Glomerular endothelial cell (primary cell): ENCODE measurements at places on chromosomes 7 and 10. TPM values are rescaled to one million over a fixed set of nuclear protein-coding genes. Genes with fewer than 3 reads are reported as not detected.

The PWWP2B gene
- total RNA-seq: 13.4 and 17.3 TPM in 2 replicates

The ASZ1 gene
- total RNA-seq: not detected in 2 replicates

The KEL gene
- total RNA-seq: 0.18 TPM in 1 of 2 replicates, not detected in the other

The SCRN1 gene
- total RNA-seq: 113 and 124 TPM in 2 replicates

The DMBT1 gene
- 0.12 TPM in 1 of 2 replicates, not detected in the other for total RNA-seq

The INMT gene
- total RNA-seq: 0.05 and 0.12 TPM in 2 replicates

The SLC39A12 gene
- not detected in 2 replicates for total RNA-seq

The OR6B1 gene
- total RNA-seq: not detected in 2 replicates

The PDE6C gene
- total RNA-seq: not detected in 2 replicates

The CELF2 gene
- 31.3 and 37.6 TPM in 2 replicates for total RNA-seq

The ITGB8 gene
- total RNA-seq: 6.3 and 13.9 TPM in 2 replicates

The VIPR2 gene
- total RNA-seq: not detected in 2 replicates

The CYP2C19 gene
- not detected in 2 replicates for total RNA-seq

The FAM24B gene
- total RNA-seq: 3.8 and 4.7 TPM in 2 replicates

The MORN4 gene
- total RNA-seq: 3.9 and 9.7 TPM in 2 replicates

The BMPER gene
- total RNA-seq: 1.2 and 2.7 TPM in 2 replicates

The PALD1 gene
- 94.9 and 197 TPM in 2 replicates for total RNA-seq

The COL26A1 gene
- total RNA-seq: not detected in 2 replicates

The SPDYE11 gene
- not detected in 2 replicates for total RNA-seq

The ENTPD1 gene
- 12.4 and 30.3 TPM in 2 replicates for total RNA-seq
